ENCODE measurements at places on chromosomes 13 and 19.

DNA sequence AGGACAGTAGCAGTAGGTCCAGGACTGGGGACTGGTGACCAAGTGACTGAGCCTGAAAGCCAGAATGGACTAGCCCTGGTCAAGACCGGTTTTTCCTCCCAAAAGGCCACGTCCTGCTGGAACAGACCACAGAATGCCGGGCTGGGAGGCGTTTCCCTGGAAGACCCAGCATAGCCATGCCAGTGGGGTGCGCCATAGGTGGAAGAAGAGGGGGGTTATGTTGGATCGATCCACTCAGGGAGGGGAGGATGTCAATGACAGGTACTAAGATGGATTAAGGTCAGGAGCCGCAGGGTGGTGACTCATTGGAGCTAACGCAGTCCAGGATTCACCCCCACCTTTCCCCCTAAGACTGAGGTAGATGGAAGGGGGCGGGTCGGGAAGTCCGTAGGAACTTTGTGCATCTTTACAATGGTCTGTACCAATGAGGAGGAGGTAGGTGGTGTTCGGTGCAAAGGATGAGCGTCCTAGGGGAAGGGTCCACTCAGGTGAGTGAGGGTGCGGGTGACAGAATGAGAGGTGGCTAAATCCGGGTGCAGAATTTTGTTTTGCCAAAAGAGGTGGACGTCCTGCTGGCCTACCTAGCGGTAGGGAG lies 21.0 kb downstream of the VASP start:
- H3K36me3 ChIP-seq = peaks cover 53% of the 10 kb centered on the region
- no peak overlapping the region for H3K27ac ChIP-seq
- H3K27me3 ChIP-seq = no peaks in the 10 kb centered on the region
- no peak overlapping the region for H3K4me3 ChIP-seq
- peaks cover 23% of the 10 kb centered on the region for H3K4me1 ChIP-seq

DNA sequence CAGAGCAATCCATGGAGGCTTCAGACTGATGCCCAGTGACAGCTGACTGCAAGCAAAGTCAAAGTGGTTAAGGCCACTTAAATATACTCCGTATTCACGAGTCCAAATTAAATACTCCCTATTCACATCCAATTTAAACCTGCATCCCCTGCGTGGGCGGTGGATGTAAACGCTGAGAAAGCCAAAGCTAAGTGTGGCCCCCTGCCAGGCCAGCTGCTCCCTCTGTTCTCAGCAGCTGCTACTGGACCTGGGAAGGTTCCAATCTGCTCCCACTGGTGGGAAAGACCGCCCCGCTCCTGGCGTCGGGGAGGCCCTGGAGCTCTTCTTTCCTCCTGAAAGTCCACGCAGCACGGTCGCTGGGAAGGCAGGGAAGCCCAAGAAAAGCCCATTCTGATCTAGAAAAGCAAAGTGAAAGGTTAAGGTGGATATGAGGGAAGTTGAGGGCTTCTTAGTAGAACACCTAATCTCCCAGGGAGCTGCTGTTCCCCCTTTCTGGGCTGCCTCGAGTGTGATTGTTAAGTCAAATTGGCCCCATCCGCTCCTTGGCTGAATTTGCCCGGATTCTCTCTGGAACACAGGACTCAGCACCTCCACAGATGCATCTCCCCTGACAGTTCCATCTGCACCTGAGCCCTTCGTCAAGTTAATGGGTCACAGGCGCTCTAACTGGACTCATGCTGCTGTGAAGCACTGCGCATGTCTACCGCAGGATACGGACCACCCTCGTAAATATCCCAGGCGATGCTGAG lies 205.5 kb downstream of the USP12 start:
- no peak for DNase-seq
- no peaks in the 10 kb centered on the region for H3K36me3 ChIP-seq
- no peaks in the 10 kb centered on the region for H3K27me3 ChIP-seq
- no peaks in the 10 kb centered on the region for H3K4me1 ChIP-seq

DNA sequence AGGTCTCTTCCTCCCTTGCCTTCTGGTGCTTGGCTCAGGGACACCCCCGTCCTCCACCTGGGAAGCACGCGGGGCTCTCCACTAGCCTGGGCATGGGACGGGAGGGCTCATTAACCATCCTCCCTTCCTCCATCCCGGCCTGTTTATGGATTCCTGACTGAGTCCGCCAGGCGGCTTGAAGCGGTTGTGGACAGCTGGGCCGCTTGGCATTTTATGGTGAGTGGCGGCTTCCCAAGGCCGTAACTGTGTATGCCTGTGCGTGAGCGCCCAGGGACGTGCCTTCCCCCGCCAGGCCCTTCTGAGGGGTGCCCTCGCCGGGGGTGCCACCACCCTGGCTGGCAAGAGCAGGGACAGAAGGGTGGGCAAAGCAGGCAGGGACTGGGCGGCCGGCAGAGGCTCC lies 202.8 kb downstream of the URI1 start:
- DNase-seq = no peak
- H3K27ac ChIP-seq = no peak overlapping the region
- H3K27me3 ChIP-seq = peaks cover 5% of the 10 kb centered on the region
- H3K4me1 ChIP-seq = no peaks in the 10 kb centered on the region

- no peak overlapping the region for H3K4me3 ChIP-seq
- H3K4me1 ChIP-seq = peaks cover 10% of the 10 kb centered on the region
- H3K27me3 ChIP-seq = peaks cover 38% of the 10 kb centered on the region
- no peak overlapping the region for H3K27ac ChIP-seq
- DNase-seq = no peak
Measured at GRCh38 chr13:110873639-110874507, 41.0 kb downstream of the ANKRD10 start.

All from activated T-cell treated with anti-CD3 and anti-CD28 coated beads, Interleukin-2, amount 50 U/mL, for 24 hours (primary cell).